ENCODE measurements at places on chromosomes 5 and 9.

GRCh38 chr5:62690421-62690820, 111.8 kb downstream of the LRRC70 start:
- no peak for DNase-seq

- no peak for DNase-seq
Observed at GRCh38 chr5:53942724-53943123, 367.6 kb downstream of the ARL15 start.

DNA sequence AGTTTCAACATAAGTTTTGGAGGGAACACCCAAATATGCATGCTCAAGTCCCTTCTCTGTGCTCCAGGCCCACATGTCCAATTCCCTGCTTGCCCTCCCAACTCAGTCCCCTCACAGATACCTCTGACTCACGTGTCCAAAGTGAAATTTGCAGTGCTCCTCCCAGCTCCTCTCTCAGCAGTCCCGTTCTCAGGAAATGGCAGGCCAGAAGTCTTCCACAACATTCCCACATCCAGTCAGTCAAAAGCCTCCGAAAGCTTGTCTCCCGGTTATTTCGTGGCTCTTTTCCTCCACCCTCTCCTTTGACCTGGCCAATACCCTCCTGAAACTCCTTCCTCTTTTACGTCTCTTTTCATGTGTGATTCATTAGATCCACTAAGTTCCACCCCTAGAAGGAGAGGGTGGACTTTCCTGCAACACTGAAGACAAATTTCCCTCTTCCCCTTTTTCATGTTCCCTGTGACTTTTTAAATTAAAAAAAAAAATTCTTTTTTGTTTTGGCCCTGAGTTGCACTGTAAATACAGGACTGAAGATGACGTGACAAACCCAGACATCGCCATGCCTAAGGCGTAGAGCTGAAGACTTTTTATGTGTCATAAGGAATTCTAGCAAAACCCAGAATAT, 12.8 kb upstream of the MGAT1 start:
- no peak for DNase-seq

DNA sequence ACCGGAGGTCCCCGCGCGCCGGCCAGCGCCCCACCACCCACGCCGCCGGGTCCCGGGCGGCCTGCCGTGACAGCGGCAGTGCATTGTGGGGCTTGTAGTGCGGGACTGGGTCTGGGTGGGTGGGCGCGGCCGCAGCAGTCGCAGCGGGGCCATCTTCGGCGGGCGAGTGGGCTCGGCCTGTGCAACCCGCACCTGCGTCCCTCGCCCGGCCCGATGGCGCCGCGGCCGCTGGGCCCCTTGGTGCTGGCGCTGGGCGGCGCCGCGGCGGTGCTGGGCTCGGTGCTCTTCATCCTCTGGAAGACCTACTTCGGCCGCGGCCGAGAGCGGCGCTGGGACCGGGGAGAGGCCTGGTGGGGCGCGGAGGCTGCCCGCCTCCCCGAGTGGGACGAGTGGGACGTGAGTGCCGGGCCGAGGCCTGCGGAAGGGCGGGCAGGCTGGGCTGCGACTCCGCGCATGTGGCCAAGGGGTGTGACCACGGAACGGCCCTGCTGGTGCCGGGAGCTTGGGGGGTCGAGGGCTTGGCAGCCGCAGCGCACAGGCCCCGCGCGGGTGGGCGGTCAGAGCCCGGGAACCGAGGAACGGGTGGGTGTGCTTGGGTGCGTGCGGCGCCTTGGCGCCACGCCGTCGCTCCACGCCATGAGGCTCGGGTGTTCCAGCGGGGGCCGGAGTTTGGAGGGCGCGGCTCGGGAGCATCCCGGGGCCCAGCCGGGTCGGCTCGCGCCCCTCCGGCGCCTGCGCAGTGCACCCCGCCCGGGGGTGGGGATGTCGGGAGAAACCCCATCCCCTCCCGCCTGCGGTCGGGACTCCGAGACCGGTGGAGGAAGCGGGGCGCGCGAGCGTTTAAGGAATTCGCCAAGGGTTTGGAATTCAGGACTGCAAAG, at the start of gene ARL10:
Gene ARL10, plus strand, starts transcription at position 137 of the 881 bp plus-strand sequence. Its CDS starts 77 bp downstream, at position 214.
- no peak for DNase-seq

GRCh38 chr9:102985162-102985895, 9.8 kb upstream of the CYLC2 start:
- no peak for DNase-seq

DNA sequence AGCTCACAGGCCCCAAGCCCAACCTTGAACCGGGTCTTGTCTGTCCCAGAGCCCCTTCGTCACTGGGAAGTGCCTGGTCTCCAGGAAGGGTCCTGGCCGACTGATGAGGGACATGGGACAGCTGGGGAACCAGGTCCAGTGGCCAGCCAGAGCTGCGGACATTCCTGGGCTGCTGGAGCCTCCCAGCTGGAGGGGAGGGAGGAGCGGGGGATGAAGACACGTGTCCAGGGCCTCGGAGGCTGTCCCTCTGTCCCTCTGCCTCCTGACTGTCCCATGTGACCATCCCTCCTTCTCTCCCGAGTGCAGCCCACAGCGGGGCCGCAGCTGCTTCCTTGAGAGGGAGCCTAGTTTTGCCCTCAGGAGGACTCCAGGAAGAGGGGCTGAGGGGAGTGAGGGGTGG, 41.7 kb upstream of the UBAC1 start:
- no peak for DNase-seq

DNA sequence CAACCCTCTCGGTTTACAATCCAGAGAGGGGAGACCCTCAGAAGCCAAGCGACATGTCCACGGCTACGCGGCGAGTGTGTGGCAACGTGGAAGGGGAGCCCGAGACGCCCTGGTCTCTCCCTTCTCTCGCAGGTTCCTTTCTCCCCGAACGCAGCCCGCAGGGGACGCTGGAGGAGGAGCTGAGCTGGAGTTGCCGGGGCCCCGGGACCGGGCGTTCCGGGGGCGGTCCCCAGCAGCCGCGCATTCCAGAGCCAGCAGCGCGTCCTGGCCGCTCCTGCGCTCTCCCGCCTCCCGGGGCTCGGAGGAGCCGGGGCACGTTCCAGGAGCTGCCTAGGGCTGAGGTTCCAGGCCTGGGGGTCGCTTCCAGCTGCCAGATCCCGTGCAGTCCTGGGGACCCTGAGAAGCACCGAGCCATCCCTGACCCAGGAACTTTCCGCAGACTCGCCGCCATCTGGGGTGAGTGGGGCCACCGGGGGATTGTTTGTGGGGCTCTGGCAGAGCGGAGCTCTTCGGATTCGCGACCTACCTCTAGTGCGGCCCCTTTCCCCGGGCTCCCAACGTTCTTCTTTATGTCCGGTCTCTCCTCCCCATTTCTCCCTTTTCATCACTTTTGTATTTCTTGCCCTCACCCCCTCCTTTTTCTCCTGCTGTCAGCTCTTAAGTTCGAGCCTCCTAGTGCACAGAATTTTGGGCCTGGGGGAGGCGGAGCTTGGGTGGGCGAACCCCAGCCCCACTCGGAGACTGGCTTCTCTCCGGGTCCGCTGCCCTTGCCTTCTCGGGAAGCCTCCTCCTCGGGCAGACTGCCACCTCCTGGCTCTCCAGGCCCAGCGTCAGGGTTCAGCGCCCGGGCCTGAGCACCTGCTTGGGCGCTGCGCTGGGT, at the start of gene SMIM3:
Gene SMIM3, plus strand, starts transcription at position 241 of the 880 bp plus-strand sequence. CDS start 16,684 bp downstream, outside the sequence.
- DNase-seq: no peak

DNA sequence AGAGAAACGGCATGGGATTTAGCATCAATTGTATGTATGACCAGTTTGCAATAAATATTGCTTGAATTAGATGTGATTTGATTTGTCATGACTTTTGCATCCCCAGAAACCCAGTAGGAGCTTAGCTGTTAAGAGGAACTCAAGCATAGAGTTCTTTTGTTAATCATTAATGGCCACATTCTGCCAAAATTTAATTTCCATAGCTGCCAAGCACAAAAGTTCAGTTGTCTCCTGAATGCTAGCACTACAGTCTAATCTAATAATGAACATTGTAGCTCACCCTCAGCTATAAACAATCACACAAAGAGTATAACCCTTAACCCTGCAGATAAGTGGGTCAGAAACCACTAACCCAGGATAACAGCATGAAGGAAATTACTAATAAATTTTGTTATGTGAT, 169.8 kb upstream of the GRAMD2B start:
- no peak for DNase-seq

GRCh38 chr5:134604908-134605307, 27.7 kb downstream of the SAR1B start:
- DNase-seq: no peak

DNA sequence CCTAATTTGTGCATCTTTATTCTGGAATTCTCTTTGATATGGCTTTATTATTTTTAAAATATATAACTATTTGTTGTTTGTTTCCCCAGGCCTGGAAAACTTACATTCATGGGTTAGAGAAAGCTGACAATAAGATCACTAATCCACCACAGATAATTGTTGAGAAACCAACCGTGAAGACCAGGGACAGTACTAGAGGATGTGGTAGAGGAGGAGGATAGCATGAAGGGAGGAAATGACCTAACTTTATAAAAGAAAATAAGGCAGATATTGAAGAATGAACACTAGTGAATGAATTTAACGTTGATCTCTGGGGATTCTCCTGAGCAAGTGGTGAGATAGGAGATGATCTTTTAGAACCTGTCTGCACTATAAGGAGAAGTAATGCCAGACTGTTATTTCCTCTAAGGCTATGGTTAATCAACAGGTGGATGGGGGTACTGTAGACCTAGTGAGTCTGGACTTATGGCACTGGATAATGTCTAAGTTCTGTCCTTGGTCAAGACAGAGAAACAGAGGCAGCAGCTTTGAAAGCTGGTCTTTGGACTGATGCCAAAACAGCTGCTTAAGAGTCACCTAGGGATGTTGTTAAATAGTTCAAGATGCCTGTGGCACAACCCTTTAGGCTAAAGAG, 52.4 kb downstream of the NREP start:
- no peak for DNase-seq

GRCh38 chr9:130897848-130898551, 1.4 kb upstream of the QRFP start:
- DNase-seq: no peak

DNA sequence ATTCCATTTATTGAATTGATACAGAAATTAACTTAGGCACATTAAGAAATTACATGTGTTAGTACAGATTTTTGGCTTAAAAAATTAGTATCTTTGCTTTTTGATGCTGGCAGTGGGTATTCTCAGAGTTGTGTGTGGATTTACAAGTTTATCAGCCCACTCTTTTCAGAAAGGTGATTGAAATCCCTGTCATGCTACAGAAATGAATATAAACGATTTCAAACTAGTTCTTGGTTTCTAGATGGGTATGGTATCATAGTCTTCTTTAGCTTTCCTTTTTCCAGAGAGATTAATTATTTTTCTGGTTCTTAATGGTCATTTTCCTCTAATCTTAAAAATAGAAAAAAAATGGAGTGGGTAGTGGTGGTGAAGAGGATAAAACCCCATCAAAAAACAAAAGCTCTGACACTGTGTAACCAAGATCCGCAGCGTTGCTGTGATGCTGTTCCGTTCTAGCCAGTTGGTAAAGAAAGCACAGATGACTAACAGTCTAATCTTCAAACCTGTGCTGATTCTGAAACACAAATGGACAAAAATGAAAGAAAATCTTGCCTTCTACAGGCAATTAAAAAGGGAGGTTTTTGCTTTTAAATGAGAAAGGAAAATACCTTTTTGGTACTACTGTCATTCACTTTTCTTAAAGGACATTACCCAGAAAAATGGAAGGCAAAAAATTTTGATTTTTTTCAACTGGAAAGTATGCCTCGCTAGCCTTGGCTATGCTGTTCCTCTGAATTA, 5.2 kb downstream of the LRRTM2 start:
- no peak for DNase-seq
